ENCODE measurements at places on chromosomes 16 and 17. TPM values are rescaled to one million over a fixed set of nuclear protein-coding genes. Genes with fewer than 3 reads are reported as not detected.

GRCh38 chr17:21041741-21042457 is 912 bp downstream of the USP22 start:
- DNase-seq = peak; percentile 72
- peaks cover 30% of the 10 kb centered on the region for H3K4me1 ChIP-seq
- H3K27ac ChIP-seq = peak overlapping the region; percentile 96
- H3K27me3 ChIP-seq = no peaks in the 10 kb centered on the region
- H3K36me3 ChIP-seq = peaks cover 10% of the 10 kb centered on the region
- peak overlapping the region; percentile 99 for H3K4me3 ChIP-seq

GRCh38 chr17:164303-165235 is 16.9 kb downstream of the DOC2B start:
- no peak overlapping the region for H3K27ac ChIP-seq
- no peak overlapping the region for H3K4me3 ChIP-seq
- H3K4me1 ChIP-seq = peaks cover 3% of the 10 kb centered on the region

The PIP4K2B gene
- total RNA-seq = 58.0 TPM

The PDIA2 gene
- 0.31 TPM for total RNA-seq

DNA sequence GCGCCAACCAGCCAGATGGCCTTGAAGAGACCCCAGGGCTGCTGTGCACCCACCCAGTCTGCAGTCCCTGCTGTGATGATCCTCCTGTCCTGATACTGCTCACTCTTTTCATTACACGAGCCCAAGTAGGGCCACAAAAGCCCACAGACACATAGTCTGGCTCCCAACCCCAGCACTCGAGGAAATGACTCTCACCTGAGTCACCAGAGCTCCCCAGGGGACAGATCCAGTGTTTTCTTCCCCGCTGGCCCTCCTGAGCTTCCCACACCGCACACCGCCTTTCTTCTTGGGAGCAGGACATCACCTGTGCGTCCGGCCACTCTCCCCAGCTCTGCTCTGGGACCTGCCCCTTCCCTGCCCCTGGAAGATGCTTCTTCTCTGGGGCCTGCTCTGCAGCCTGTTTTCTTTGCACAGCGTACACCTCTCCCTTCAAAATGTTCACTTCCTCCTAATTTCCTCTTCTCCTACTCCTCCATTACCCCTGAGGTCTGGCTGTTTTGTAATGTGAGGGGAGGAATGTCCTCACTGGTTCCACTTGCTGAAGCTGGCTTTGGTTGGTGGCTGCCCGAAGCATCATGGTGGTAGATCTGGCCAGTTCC is 2.0 kb upstream of the SCN4A start:
- peaks cover 10% of the 10 kb centered on the region for H3K4me1 ChIP-seq
- H3K36me3 ChIP-seq = no peaks in the 10 kb centered on the region
- H3K27me3 ChIP-seq = peaks cover 14% of the 10 kb centered on the region

GRCh38 chr16:55502801-55503366 is 6.0 kb upstream of the LPCAT2 start:
- no peak for DNase-seq
- peaks cover 10% of the 10 kb centered on the region for H3K27me3 ChIP-seq
- H3K27ac ChIP-seq = no peak overlapping the region
- H3K36me3 ChIP-seq = no peaks in the 10 kb centered on the region
- H3K4me1 ChIP-seq = peaks cover 13% of the 10 kb centered on the region

DNA sequence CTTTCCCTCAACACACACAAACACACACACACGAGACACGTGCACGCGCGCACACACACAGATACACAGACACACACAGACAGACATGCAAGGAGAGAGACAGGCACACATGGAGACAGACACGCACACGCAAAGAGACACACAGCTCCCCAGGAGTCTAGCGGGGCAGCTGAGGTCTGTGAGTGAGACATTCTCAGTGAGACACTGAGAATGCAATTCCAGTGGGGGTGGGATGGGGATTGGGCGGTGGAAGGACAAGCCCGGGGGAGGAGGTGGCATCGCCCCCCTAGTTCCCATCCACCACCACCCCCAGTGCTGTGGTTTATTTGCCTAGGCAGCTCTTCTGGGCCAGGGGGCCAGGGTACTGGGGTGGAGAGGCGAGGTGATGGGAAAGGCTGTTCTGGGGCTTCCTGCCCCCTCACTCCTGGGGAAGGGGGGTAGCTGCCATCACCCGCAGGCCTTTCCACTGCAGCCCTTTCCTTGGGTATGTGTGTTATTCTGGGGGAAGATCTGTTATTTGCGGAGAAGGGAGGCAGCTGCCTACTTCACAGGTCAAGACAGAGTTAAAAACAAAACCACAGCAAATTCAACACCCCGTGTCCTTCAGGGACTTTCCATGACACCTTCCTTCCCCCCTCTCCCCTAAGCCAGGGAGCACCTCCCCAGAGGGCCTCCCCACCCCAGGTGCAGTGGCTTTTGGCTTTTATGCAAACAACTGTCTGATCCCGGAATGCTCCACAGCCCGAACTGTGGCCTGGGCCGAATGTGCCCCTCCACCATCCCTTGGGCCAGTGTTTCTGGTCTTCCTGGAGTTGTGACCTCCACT is 18.0 kb downstream of the GRB7 start:
- H3K36me3 ChIP-seq = peaks cover 12% of the 10 kb centered on the region
- H3K27ac ChIP-seq = peak overlapping the region; percentile 83
- peak; percentile 55 for DNase-seq
- no peaks in the 10 kb centered on the region for H3K27me3 ChIP-seq
- peaks cover 52% of the 10 kb centered on the region for H3K4me1 ChIP-seq

The SNAI3 gene
- total RNA-seq = 15.0 TPM

GRCh38 chr16:80540516-80541305 is at the start of gene DYNLRB2:
Gene DYNLRB2 (plus strand): TSS chr16:80540993. CDS start chr16:80541077, 84 bp downstream.
- peaks cover 12% of the 10 kb centered on the region for H3K27me3 ChIP-seq
- peak within 1 kb of the TSS; percentile 94 for H3K4me3 ChIP-seq
- DNase-seq = peak; percentile 96
- H3K36me3 ChIP-seq = peaks cover 6% of the 10 kb centered on the region
- peak within 1 kb of the TSS; percentile 95 for H3K27ac ChIP-seq

DNA sequence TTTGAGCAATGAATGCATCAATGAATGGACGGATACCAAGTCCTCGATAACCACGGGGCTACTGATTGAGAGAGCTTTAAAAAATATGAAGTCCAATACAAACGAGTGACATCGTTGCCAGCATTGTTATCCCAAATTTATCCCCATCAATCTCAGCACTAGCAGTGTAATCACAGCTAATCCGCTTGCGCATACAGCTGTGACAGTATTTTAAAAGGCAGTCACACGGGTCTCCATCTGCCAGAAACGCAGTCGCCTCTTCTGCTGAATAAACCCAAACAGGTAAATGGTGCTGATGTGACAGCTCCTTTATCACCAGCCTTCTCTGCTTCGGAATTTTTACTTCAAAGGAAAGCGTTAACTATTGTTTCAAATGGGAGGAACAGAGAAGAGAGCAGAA is 311.1 kb downstream of the XYLT1 start:
- DNase-seq = no peak
- H3K4me1 ChIP-seq = peaks cover 7% of the 10 kb centered on the region

DNA sequence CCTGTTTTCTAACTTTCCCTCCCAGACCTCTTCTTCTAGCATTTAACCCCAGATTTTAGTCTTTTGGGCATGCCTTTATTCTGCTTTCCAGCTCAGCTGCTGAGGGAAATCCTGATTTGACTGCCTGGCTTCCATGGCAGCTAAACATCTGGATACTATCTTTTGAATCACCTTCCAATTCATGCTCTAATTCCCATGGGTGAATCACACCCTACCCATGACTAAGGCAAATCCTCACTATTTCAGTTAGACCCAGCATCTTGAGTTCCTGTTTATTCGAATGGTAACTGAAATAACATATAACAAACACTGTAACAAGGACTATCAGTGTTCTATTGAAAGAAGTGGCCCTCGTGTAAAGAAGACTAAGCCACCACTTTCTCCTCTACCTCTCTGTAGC is 29.8 kb downstream of the CA10 start:
- no peaks in the 10 kb centered on the region for H3K36me3 ChIP-seq
- H3K27ac ChIP-seq = no peak overlapping the region
- H3K4me1 ChIP-seq = no peaks in the 10 kb centered on the region
- H3K4me3 ChIP-seq = no peak overlapping the region
- no peak for DNase-seq

The SDR42E1 gene
- 13.9 TPM for total RNA-seq

- DNase-seq = peak; percentile 50
- no peaks in the 10 kb centered on the region for H3K27me3 ChIP-seq
- H3K4me3 ChIP-seq = peak overlapping the region; percentile 72
- peak overlapping the region; percentile 96 for H3K27ac ChIP-seq
- H3K4me1 ChIP-seq = peaks cover 57% of the 10 kb centered on the region
- H3K36me3 ChIP-seq = peaks cover 3% of the 10 kb centered on the region
Measured at GRCh38 chr16:56861092-56861610, 3.9 kb upstream of the SLC12A3 start.

GRCh38 chr17:78123258-78123929 is 5.2 kb downstream of the TMC6 start:
- peak overlapping the region; percentile 93 for H3K4me3 ChIP-seq
- H3K4me1 ChIP-seq = peaks cover 45% of the 10 kb centered on the region
- peaks cover 47% of the 10 kb centered on the region for H3K36me3 ChIP-seq

- H3K27ac ChIP-seq = peak overlapping the region; percentile 98
- peaks cover 22% of the 10 kb centered on the region for H3K36me3 ChIP-seq
- H3K4me3 ChIP-seq = peak overlapping the region; percentile 99
- H3K4me1 ChIP-seq = peaks cover 37% of the 10 kb centered on the region
- DNase-seq = no peak
- no peaks in the 10 kb centered on the region for H3K27me3 ChIP-seq
Measured at GRCh38 chr17:7932949-7933348, 943 bp downstream of the CNTROB start.

The COPRS gene
- total RNA-seq = 11.9 TPM

- peaks cover 13% of the 10 kb centered on the region for H3K27me3 ChIP-seq
- H3K4me1 ChIP-seq = peaks cover 8% of the 10 kb centered on the region
- no peak overlapping the region for H3K4me3 ChIP-seq
Measured at GRCh38 chr16:28011971-28012445, 51.5 kb downstream of the GSG1L start.

The KLHL10 gene
- not detected for total RNA-seq

The ADAM11 gene
- 0.77 TPM for total RNA-seq

The MINK1 gene
- 123 TPM for total RNA-seq

- H3K27me3 ChIP-seq = peaks cover 18% of the 10 kb centered on the region
- peaks cover 2% of the 10 kb centered on the region for H3K36me3 ChIP-seq
- H3K27ac ChIP-seq = peak overlapping the region; percentile 85
- peaks cover 48% of the 10 kb centered on the region for H3K4me1 ChIP-seq
- DNase-seq = peak; percentile 68
Measured at GRCh38 chr17:17403899-17404576, 72.8 kb upstream of the MED9 start.

The CNEP1R1 gene
- total RNA-seq = 29.0 TPM

GRCh38 chr17:27615121-27615520 is 15.9 kb upstream of the LGALS9 start:
- H3K27ac ChIP-seq = no peak overlapping the region
- H3K4me1 ChIP-seq = peaks cover 16% of the 10 kb centered on the region
- DNase-seq = no peak
- H3K27me3 ChIP-seq = no peaks in the 10 kb centered on the region

The MT1G gene
- 4.0 TPM for total RNA-seq

The INPP5K gene
- 58.7 TPM for total RNA-seq

GRCh38 chr17:8887301-8887700 is 19.8 kb upstream of the PIK3R6 start:
- H3K36me3 ChIP-seq = peaks cover 43% of the 10 kb centered on the region
- no peak overlapping the region for H3K4me3 ChIP-seq
- H3K4me1 ChIP-seq = no peaks in the 10 kb centered on the region
- no peak for DNase-seq
- no peak overlapping the region for H3K27ac ChIP-seq

The ZNF785 gene
- total RNA-seq = 22.3 TPM

The CHST4 gene
- not detected for total RNA-seq

- H3K27ac ChIP-seq = no peak overlapping the region
- no peak overlapping the region for H3K4me3 ChIP-seq
- no peaks in the 10 kb centered on the region for H3K4me1 ChIP-seq
- DNase-seq = no peak
- H3K36me3 ChIP-seq = no peaks in the 10 kb centered on the region
Measured at GRCh38 chr17:57067162-57067561, 17.9 kb upstream of the AKAP1 start.

The KRT39 gene
- total RNA-seq = not detected

The HEXIM2 gene
- total RNA-seq = 6.7 TPM

GRCh38 chr16:83958137-83958845 is 5.3 kb downstream of the OSGIN1 start:
- DNase-seq = no peak
- no peaks in the 10 kb centered on the region for H3K36me3 ChIP-seq
- peaks cover 9% of the 10 kb centered on the region for H3K27me3 ChIP-seq
- H3K27ac ChIP-seq = no peak overlapping the region
- H3K4me1 ChIP-seq = peaks cover 6% of the 10 kb centered on the region

GRCh38 chr16:50671644-50672260 is 9.4 kb downstream of the SNX20 start:
- peak overlapping the region; percentile 75 for H3K27ac ChIP-seq
- peaks cover 32% of the 10 kb centered on the region for H3K4me1 ChIP-seq
- H3K27me3 ChIP-seq = no peaks in the 10 kb centered on the region

DNA sequence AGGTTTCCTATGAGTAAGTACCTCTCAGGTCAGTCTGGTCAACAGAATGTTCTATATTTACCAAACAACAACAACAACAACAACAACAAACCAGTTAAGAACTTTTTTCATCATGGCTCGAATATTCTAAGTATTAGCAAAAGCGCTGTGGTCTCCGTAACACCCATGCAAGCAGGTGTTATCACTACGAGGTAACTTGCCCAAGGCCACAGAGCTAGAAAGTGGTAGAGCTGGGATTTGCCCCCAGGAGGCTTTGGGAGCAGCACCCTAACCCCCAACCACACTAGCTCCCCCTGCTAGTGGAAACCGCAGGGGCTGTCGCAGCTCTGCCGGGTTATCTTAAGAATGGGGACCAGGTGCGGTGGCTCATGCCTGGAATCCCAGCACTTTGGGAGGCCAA is 23.9 kb upstream of the C16orf74 start:
- no peak for DNase-seq
- H3K27me3 ChIP-seq = no peaks in the 10 kb centered on the region
- H3K36me3 ChIP-seq = peaks cover 8% of the 10 kb centered on the region

DNA sequence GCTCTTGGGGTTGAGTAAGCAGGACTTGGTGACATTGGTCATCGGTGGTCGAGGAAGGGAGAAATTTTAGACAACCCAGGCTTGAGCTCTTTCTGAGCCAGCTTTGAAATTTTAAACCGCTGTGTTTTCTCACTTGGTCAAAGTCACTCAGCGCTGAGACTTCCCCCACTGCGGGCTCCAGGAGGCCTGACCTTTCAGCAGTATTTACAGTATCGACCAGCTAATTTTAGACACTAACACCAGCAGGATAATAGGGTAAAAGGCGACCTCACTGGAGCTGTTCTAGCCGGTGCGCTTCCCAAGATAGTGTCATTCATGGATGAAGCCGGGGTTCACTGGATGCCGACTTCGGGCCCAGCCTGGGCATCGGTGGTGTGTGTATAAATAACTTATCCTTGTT is 29.7 kb upstream of the WSCD1 start:
- peaks cover 6% of the 10 kb centered on the region for H3K27me3 ChIP-seq
- H3K4me1 ChIP-seq = no peaks in the 10 kb centered on the region
- H3K27ac ChIP-seq = no peak overlapping the region
- no peak for DNase-seq
- H3K4me3 ChIP-seq = no peak overlapping the region

The VTN gene
- not detected for total RNA-seq

The CTF1 gene
- 0.19 TPM for total RNA-seq

The CCL4L2 gene
- total RNA-seq = 8.7 TPM

- H3K27me3 ChIP-seq = no peaks in the 10 kb centered on the region
- DNase-seq = no peak
- H3K27ac ChIP-seq = no peak overlapping the region
- no peak overlapping the region for H3K4me3 ChIP-seq
- H3K36me3 ChIP-seq = peaks cover 1% of the 10 kb centered on the region
Measured at GRCh38 chr16:56793492-56793891, 63.6 kb downstream of the NUP93 start.

GRCh38 chr16:74691093-74691855 is 9.4 kb downstream of the MLKL start:
- H3K4me3 ChIP-seq = no peak overlapping the region
- H3K4me1 ChIP-seq = peaks cover 8% of the 10 kb centered on the region
- peaks cover 57% of the 10 kb centered on the region for H3K36me3 ChIP-seq
- H3K27ac ChIP-seq = peak overlapping the region; percentile 1
- no peaks in the 10 kb centered on the region for H3K27me3 ChIP-seq

The CDRT15 gene
- total RNA-seq = not detected

Measured in activated naive CD8-positive, alpha-beta T cell treated with anti-CD3 and anti-CD28 coated beads, Interleukin-2, amount 10 ng/mL, durations not matched to agents 7 days and 5 days (primary cell).